ENCODE measurements at places on chromosomes 6 and 20.

GRCh38 chr6:163386329-163386908 is 28.1 kb upstream of the QKI start:
- no peak for DNase-seq

GRCh38 chr20:62707921-62708521 is 615 bp upstream of the NTSR1 start:
- no peak for DNase-seq

GRCh38 chr6:56949925-56950495 is 4.9 kb upstream of the BEND6 start:
- DNase-seq: no peak

GRCh38 chr20:59782986-59783640 is 150.3 kb downstream of the SYCP2 start:
- peak; percentile 36 for DNase-seq

- DNase-seq: no peak
These were observed 206.3 kb downstream of the QKI start for GRCh38 chr6:163620670-163621330.

- no peak for DNase-seq
These were observed 26.9 kb downstream of the CFAP61 start for GRCh38 chr20:20079102-20079784.

- DNase-seq: no peak
These were observed 11.0 kb downstream of the TTBK1 start for GRCh38 chr6:43254138-43254817.

GRCh38 chr20:6007094-6007528 is 46.7 kb downstream of the LRRN4 start:
- no peak for DNase-seq

DNA sequence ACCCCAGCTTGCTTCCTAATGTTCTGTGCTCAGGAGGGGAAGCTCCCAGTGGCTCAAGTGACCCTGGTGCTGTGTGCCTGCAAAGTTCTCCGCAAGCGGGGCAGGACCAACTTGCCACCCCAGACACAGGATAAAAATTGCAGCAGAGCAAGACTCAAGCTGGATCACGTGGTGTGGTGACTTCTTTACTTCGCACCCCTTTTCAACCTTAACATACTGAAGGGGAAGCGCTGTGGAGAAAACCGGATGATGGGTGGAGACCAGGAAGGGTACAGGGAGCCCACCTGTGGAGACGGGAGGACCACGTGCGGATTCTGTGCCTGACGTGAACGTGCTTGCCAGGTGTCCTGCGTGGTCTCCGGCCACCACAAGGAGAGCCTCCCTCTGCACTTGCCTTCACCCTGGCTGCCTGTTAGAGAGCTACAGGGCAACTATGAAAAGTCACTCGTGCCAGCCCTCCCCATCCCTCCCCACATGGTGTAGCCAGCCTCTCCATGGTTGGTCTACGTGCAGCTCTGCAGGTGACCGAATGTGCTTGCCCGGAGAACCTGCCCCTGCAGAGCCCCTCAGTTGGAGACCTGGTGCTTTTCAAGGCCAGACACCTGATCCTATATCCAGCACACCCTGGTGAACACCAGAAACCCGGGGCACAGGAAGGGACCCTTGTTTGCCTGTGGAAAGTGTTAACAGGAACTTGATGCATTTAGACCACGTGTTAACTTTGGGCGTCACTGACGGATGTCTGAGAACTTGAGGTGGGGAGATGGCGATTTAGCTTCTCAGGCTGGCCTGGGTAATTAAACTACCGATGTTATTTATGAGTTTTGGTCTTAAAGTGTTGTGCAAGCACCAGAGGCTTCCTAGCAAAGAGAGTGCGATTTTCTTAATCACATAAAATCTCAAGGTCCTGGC is 23.9 kb upstream of the DACT2 start:
- DNase-seq: no peak

GRCh38 chr20:59972037-59972801 is 14.0 kb downstream of the CDH26 start:
- DNase-seq: no peak
